ENCODE measurements at places on chromosomes 6 and 20.

DNA sequence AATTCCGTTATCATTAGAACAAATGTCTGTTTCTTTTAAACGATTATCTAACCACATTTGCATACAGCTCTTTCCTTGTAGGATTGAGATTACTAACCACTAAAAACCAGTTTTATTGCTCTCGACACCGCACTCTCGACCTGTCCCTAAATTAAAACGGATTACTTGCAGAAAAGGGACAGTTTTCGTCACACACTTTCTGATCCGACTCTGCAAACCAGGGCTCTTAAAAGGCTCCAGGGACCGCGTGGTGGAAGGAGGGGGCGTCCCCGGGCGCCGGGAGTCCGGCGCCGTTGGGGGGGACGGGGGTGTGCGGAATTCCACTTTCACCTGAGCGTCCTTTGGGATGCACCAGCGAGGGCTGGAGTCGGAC, 731 bp downstream of the MAK start:
- peak; percentile 3 for DNase-seq

GRCh38 chr20:13009682-13010406, 1.1 kb downstream of the SPTLC3 start:
- peak; percentile 90 for DNase-seq

DNA sequence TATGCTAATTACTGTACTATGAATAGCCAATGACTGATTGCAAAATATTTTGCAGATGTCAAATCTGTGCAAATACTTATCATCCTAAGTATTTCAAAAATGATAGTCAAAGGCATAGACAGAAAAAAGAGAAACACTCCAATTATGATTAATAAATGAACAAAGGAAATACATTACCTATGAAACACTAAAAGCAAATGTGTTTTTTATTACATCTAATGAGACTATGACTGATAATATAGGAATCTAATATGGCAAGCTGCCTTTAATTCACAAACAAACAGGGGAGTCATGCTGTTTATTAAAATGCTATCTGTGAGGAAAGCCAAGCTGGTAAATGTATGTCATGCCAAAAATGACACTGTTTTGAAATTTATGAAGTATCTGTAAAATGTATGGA, 713.2 kb upstream of the NRSN1 start:
- DNase-seq, result no peak

DNA sequence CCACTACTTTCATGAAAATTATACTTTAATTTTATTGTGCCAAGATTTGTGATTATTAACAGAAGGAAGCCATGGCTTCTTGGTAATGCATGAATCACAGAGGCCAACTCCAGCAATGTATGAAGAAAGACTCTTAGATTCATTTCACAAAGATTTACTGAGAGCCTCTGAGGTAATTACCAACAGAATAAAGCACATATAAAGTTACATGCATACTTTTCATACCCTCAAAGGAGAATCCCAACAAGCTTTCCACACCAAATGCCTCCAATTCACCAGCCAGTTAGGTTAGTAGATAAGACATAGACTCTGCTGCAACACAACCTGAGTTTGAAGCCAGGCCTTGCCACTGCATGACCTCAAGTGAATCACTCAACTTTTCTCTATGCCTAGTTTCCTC, 41.9 kb downstream of the HBS1L start:
- peak; percentile 27 for DNase-seq

DNA sequence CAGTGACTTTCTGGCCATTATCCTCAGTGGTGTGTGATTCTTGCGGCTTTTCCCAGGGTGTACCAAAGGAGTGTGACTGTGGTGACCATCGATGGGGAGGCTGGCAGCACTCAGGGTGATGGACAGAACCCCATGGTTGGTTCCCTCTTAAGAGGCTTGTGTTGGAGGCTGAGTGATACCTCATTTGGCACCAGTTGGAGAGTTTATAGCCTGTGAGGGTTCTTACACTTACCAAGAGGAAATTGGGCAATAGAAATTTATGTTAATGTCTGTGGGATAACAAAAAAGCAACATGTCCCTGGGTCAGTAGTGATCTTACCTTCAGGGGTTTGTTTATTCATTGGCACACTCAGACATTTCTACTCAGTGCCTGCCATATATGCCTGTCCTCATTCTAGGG, 37.2 kb downstream of the DAAM2 start:
- DNase-seq, result no peak

GRCh38 chr6:33295621-33296369, 2.9 kb downstream of the RGL2 start:
- DNase-seq, result no peak

DNA sequence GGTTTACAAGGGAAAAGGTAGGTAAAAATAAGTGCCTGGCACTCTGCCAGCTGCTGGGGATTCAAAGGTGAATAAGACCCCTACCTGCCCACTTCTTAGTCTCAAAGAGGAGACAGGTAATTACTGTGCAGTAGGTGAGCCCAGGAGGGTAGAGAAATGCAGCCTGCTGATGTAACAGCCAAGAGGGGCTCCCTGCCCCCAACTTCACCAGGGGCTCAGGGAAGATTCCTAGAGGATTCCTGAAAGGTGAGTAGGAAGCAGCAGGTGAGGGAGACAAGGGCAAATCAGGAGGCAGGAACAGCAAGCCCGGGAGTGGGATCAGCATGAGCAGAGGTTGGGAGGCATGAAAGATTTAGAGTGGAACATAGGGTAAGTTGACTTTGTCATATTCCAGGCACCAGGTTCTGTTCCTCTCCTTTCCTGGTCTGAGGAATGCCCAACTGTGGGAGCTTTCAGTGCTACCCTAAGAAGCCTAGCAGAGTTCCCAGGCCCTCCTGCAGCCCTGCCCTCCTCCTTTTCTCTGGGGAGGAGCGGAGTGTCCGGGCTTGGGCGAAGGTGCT, 258.1 kb downstream of the LRFN2 start:
- DNase-seq, result no peak

GRCh38 chr6:101344885-101345284, 48.6 kb upstream of the GRIK2 start:
- DNase-seq, result no peak

DNA sequence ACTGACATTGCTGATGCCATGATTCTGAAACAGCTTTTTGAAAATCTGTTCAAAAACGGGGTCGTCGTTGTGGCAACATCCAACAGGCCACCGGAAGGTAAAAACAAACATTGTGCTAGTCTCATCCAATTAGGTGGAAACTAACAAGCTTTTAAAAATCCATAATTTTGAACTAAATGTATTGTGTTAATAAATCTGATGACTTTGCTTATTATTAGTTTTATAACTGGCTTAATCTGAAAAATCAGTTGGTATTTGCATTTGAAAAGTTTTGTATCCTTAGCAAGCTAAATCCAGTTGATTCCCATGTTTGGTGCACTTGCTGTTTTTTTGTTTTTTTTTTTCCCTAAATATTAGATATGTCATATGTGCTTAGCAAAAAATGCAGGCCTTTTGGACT, 71.4 kb downstream of the AFG1L start:
- no peak for DNase-seq

DNA sequence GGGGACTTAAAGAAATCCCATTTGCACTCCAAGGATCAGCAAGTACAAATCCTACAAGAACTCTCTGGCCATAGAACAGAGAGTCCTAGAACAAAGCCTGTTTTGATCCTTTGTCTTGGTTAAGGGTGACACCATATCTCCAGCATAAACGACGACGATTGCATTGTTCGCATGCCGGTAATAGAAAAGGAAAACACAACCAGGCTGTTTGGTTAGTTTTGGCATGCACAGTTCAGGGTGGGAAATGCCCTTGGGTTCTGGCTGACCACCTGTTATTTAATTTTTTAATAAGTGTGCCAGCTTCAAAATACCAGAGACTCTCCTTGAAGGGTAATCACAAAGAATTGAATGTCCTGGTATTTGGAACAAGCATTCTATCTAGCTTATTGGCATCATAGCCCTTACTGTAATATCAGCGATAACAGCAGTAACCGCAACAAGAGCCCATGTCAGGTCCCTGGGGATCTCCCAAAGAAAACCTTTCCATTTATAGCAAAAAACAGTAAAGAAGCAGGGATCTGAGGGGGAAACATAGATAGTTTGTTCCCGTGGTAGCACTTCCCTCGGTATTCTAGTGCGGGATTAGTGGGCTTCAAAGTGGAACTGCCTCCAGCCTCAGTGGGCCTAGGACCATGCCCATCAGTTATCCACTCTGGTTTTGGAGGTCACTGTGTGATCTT, 77.1 kb downstream of the TMEM170B start:
- peak; percentile 52 for DNase-seq

DNA sequence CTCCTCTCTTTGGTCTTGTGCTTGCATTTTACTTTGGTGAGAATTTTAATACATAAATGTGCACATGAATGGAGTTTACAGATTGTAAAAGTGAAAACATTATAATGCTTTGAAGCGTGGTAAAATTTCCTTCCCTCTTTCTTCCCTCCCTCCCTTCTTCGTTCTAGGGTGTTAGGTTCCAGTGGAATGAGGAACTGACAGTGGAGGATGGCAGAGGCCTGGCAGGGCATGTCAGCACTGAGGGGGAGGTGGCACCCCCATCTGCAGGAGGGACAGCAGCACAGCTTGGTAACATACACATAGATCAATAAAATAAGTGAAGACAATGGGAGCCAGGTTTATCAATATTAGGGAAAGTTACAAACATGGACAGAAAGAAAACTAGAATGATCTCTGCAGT, 47.5 kb downstream of the RNASET2 start:
- DNase-seq, result no peak

- DNase-seq, result no peak
These were observed 12.8 kb upstream of the FANCE start for GRCh38 chr6:35439308-35439707.

DNA sequence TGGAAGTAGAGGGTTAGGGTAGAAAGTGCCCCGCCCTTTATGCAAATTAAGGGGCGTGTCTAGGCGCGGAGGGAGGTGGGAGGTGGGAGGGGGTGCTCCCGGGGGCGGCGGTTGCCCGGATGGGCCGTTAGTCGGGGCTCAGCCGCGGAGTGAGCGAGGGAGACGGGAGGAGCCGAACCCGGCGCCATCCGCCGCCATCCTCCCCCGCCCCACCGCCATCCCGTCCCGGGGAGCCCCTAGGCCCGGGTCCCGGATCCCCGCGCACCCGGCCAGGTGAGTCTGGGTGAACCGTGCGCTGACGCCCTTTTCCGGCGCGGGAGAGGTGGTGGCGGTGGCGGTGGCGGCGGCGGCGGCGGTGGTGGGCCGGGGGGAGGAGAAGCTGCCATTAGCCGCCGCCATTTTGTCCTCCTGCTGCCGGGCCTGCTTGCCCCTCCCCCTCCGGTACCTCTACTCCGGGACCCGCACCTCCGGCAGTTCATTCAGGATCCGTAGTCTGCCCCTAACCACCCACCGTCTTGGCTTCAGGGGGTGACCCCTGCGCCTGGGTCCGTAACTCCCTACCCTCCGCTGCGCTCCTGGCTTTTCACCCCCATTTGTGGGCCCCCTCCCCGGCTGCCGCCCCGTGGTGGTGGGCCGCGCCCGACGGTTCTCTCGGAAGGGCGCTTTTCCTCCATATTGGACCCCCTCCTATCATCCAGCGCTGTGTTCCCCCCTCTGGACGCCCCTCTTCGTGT, at the start of gene PRRC2A:
Gene PRRC2A, plus strand, starts transcription at position 130 of the 734 bp plus-strand sequence. CDS start 2,075 bp downstream, outside the sequence.
- DNase-seq, result peak; percentile 46

DNA sequence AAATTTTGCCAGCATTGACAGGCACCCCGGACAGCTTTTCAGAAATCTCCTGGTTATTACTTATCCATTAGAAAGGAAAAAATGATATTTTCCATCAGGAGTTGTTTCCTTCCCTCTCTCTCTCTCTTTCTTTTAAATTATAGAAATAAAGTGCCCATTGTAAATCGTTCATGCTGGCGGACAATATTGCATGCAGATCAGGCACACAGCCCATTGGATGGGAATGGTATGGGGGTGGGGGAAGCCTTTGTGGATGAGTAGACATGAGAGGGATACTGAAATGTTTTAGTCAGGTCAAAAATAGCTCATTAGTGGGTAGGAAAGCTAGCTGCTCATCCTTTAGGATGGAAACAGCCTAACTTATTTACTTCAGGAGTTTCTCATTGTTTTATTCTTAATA, 764.9 kb upstream of the MMS22L start:
- DNase-seq, result no peak

DNA sequence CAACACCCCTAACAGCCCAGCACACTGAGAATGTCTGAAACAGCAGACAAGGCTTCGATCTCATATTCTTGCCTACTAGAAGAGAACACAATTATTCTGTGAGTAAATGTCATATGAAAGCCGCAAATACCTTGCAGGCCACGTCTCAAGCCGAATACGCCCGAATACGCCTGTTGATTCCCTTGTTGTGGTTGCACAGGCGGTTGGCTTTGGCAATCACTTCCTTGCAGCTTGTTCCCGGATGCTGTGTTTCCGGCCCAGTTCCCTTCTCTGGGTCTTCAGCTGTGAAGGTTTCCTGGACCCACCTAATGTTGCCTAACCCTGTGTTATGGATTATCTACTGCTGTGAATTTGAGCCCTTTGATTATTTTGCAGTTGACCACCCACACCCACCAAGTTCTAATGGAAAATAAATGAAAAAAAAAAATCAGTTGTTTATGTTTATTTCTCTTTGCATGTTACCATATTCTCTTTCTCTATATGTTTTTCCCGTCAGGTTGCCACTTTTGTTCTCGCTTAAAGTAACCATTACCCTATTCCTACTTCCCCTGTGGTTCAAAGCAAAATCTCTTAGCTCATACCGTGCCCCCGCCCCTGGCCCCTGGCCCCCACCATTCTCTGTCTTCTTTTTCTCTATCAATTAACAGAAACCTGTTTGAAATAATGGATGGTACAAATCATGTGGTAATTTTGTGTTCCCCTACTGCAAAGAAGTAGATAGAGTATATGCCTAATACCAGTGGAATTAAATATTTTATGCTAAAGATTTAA, 172.4 kb downstream of the ADGB start:
- no peak for DNase-seq

GRCh38 chr20:54456961-54457360, 18.4 kb upstream of the DOK5 start:
- no peak for DNase-seq

DNA sequence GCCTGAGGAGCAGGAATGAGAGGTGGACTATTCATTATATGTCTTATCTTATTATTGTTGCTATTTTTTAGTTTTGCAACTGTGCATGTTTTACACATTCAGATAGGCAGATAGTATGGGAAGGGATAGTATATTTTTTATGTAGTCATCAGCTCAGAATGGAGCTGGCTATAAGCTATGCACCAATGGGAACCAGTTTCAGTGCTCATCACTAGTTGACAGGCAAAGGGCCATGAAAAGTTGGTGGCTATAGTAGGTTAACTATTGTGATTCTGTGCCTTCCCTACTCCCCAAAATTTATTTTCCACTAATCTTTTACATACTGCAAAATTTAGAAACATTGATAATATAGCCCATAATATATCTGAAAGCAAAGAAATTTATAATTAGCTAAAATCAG, 5.3 kb upstream of the UBD start:
- DNase-seq, result peak; percentile 7

DNA sequence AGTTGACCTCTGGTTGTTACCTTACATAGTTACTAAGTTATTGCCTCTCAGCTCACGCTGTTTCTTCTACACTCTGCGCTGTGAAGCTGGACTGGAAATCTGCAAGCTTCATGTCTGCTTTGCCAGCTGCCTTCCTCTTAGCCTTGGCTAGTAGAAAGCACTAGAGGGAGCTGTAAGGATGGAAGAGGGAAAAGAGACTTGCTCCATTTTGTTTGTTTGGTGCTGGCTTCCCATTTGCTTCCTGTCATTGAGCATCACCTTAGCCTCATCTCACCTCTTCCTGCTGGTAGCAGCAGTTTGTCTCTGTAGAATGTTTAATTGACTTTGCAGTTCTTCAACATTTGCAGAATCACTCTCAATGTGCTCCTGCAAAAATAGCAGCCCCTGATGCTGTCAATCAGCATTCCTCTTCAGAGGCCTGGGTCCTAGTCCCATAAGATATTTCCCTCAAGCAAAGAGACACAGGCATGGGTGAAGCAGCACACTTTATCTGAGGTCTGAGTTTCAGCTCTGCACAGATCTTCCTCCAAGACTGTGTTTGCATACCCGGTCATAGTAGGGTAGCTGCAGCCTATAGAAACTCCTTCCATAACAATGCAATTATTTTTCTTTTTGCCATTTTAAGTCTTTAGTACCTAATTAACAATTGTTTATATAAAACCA, 302.2 kb upstream of the EPHA7 start:
- peak; percentile 43 for DNase-seq
